CD4-positive, alpha-beta T cell (primary cell): ENCODE measurements at places on chromosomes 6 and 20.

DNA sequence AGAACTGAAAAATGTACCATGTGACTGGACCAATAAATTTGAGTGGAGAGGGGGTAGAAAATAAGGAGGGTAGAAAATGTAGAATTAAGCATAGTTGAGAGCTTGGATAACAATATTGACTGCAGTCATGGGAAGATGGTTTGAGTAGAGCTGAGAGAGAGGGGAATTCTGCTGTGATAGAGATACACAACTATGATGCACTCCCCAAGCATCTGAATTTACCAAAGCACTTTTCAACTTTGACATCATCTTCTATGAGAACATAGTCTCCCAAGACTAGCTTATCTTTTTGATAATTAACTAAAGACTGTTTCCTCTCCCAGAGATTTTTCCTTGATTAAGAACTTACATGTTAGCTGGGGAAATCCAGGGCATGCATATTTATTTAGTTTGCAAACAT lies 103.1 kb downstream of the TNFRSF21 start:
- no peak for DNase-seq
- H3K4me1 ChIP-seq = no peaks in the 10 kb centered on the region
- no peaks in the 10 kb centered on the region for H3K27me3 ChIP-seq
- no peak overlapping the region for H3K4me3 ChIP-seq
- no peak overlapping the region for H3K27ac ChIP-seq

- no peaks in the 10 kb centered on the region for H3K4me1 ChIP-seq
- no peaks in the 10 kb centered on the region for H3K27me3 ChIP-seq
- DNase-seq = no peak
- no peaks in the 10 kb centered on the region for H3K36me3 ChIP-seq
- H3K27ac ChIP-seq = no peak overlapping the region
Measured at GRCh38 chr6:132214716-132215115, 186.6 kb downstream of the MOXD1 start.

DNA sequence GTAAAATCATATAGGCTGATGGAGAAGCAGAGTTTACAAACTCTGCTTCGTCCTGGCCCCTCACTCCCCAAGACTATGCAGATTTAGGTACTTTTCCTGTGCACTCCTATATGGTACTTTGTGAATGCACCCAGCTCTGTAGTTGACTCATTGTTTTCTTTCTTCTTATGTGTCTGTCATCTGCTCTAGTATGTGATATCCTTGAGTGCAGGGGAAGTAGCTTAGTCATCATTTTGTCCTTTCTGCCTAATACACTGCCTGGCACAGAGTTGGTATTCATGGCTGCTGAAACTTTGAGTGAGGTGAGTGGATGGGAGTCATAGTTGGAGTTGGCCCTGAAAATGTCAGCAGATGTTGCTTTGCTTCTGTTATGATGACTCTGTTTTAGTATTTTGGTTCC lies 222.6 kb downstream of the RNF144B start:
- H3K27ac ChIP-seq = no peak overlapping the region
- H3K27me3 ChIP-seq = peaks cover 3% of the 10 kb centered on the region
- H3K4me3 ChIP-seq = no peak overlapping the region
- DNase-seq = no peak

GRCh38 chr20:41221614-41222218 lies 84.4 kb downstream of the PLCG1 start:
- no peaks in the 10 kb centered on the region for H3K36me3 ChIP-seq
- H3K27ac ChIP-seq = no peak overlapping the region
- H3K4me3 ChIP-seq = no peak overlapping the region
- no peaks in the 10 kb centered on the region for H3K4me1 ChIP-seq
- DNase-seq = no peak

GRCh38 chr20:41293269-41294037 lies 24.1 kb downstream of the ZHX3 start:
- H3K4me1 ChIP-seq = no peaks in the 10 kb centered on the region
- no peak for DNase-seq
- no peak overlapping the region for H3K27ac ChIP-seq
- H3K4me3 ChIP-seq = no peak overlapping the region

DNA sequence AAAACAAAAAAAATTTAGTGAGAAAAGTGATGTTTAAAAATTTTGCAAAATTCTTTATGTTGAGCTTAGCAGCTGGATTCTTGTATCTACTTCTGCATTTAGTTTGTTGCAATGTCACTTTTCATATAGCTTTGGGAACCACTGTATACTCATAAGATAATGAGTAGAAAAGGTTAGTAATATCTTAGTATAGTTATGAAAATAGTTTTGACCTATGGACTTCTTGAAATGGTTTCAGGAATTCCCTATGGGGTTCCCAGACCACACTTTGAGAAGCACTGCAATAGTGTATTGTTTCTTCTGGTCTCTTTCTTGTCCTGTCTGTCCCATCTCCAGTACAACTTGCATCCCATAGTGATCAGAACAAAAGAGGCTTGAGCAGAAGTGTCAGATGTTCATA lies 29.4 kb downstream of the PPP1R16B start:
- H3K4me3 ChIP-seq = no peak overlapping the region
- no peak overlapping the region for H3K27ac ChIP-seq
- H3K4me1 ChIP-seq = peaks cover 48% of the 10 kb centered on the region
